Thyroid gland (tissue), 4 donors: ENCODE measurements at places on chromosomes 1 and 21. TPM values are rescaled to one million over a fixed set of nuclear protein-coding genes. Genes with fewer than 3 reads are reported as not detected.

DNA sequence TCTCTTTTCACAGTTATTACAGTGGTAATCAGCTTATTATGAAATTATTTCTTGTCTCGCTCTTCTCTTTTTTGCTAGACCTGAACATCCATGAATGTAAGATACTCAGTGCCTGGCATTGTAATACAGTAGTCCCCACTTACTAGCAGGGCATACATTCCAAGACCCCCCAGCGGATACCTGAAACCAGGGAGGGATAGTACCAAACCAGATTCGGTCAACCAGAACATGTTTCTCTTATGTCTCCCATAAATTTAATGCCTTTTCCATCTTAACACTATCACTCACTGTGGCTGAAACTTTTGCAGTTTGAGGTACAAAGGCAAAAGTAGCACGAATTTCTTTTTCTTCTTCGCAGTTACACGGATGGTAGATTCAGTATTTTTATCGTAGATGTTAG lies 24.6 kb upstream of the B3GALT2 start:
- H3K4me3 ChIP-seq: no peak overlapping the region
- H3K27me3 ChIP-seq: no peaks in the 10 kb centered on the region
- H3K36me3 ChIP-seq: no peaks in the 10 kb centered on the region
- no peak overlapping the region for H3K27ac ChIP-seq
- H3K4me1 ChIP-seq: no peaks in the 10 kb centered on the region

GRCh38 chr1:247701338-247701737 lies 15.1 kb downstream of the OR6F1 start:
- no peak for DNase-seq
- H3K27ac ChIP-seq: no peak overlapping the region
- H3K4me3 ChIP-seq: no peak overlapping the region
- no peaks in the 10 kb centered on the region for H3K36me3 ChIP-seq

GRCh38 chr1:63612564-63612963 lies 19.4 kb downstream of the PGM1 start:
- H3K4me3 ChIP-seq: no peak overlapping the region
- no peaks in the 10 kb centered on the region for H3K4me1 ChIP-seq
- no peaks in the 10 kb centered on the region for H3K27me3 ChIP-seq
- H3K27ac ChIP-seq: no peak overlapping the region

GRCh38 chr1:42165511-42166210 lies 1.1 kb upstream of the GUCA2A start:
- DNase-seq: peak; percentile 96
- no peak overlapping the region for H3K27ac ChIP-seq
- H3K36me3 ChIP-seq: no peaks in the 10 kb centered on the region
- H3K4me3 ChIP-seq: no peak overlapping the region
- peaks cover 12% of the 10 kb centered on the region for H3K4me1 ChIP-seq

GRCh38 chr1:88800382-88801051 lies 90.8 kb downstream of the GTF2B start:
- DNase-seq: peak; percentile 12
- H3K27me3 ChIP-seq: no peaks in the 10 kb centered on the region
- no peak overlapping the region for H3K27ac ChIP-seq
- H3K4me3 ChIP-seq: no peak overlapping the region
- no peaks in the 10 kb centered on the region for H3K4me1 ChIP-seq

The PGBD2 gene
- total RNA-seq: 20.3 TPM

The NBPF6 gene
- not detected for total RNA-seq
